ENCODE measurements at places on chromosomes 4 and X. TPM values are rescaled to one million over a fixed set of nuclear protein-coding genes. Genes with fewer than 3 reads are reported as not detected.

GPC3 gene
- 0.20 TPM for total RNA-seq

SLIT2 gene
- total RNA-seq = not detected

CXorf49 gene
- not detected for total RNA-seq

MAGEA8 gene
- total RNA-seq = not detected

PPBP gene
- total RNA-seq = not detected

ALG13 gene
- 79.1 TPM for total RNA-seq

OTC gene
- total RNA-seq = not detected

TSR2 gene
- total RNA-seq = 42.1 TPM

PACRGL gene
- total RNA-seq = 14.4 TPM

MAGEE1 gene
- 10.5 TPM for total RNA-seq

PRKX gene
- total RNA-seq = 70.2 TPM

DNA sequence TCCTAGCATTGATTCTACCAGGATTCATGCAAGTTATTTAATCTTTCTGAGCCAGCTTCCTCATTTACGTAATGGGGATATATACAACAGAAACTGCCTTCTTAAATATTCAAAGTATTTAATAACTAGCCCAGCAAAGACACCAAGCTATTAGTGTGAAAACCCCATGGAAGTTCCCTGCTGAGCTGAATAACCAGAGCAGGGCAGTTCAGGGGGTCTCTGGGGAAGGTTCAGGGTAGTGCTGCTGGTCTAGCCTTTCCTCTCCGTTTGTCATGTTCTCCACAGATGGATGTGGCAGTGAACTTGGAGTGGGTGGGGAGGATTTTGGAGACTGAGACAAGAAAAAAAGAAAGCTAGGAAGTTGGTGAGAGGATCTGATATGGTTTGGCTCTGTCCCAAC, 240.8 kb upstream of the TAPT1 start:
- no peaks in the 10 kb centered on the region for H3K27me3 ChIP-seq
- no peak for DNase-seq
- H3K4me1 ChIP-seq = no peaks in the 10 kb centered on the region
- H3K36me3 ChIP-seq = no peaks in the 10 kb centered on the region

DNA sequence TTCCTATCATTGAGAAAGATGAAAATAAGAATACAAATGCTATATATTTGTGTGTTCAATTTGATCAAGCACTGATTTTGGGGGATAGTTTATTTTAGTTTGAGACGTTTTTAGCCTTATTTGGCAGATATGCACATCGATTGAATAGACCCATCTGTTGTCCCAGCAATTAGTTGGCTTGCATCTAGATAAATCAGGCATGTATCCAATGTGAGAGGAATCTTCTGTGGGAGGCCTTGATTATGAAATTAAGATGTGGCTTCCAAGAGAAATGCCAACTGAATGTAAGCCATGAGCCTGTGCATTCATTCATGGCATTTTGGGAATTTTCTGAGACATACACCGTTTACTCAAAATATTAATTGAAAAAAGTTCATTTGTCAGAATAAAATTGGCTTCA, 623.1 kb downstream of the TECRL start:
- H3K36me3 ChIP-seq = no peaks in the 10 kb centered on the region
- H3K27me3 ChIP-seq = no peaks in the 10 kb centered on the region
- no peak for DNase-seq
- no peaks in the 10 kb centered on the region for H3K4me1 ChIP-seq
- no peak overlapping the region for H3K4me3 ChIP-seq
- H3K27ac ChIP-seq = no peak overlapping the region

DNA sequence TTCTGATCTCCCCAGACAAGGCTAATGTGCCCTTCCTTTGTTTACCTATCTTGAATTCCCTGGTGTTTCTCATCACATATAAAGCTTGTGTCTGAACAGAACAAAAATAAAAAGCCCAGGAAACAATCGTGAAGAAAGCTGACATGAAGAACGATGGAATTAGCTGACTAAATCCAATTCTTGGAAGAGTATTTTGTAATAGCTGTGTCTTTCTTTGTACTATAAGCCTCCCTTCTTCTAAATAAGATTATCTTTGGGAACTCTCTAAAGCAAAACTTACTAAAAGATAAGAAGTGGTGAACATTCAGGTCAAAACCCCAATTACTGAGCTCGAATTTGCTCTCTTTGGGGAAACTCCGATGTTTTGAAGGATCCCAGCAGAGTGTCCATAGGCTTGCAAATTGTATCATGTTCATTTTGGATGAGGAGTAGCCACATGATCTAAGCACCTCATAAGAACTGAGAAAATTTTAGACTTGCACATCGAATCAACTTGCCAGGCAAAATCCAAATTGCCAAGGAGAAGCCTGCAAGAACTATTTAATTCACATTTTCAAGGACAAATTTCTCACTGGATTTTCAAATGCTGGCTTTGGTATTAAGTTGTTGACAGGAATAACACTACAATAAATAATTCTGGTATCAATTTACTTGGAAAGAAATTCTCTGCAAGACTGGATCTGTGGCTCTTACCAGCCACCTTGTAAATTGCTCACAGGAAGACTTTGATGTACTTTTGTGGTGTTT, 106.2 kb downstream of the LNX1 start:
- no peak for DNase-seq
- no peaks in the 10 kb centered on the region for H3K4me1 ChIP-seq
- no peak overlapping the region for H3K4me3 ChIP-seq
- no peak overlapping the region for H3K27ac ChIP-seq
- H3K36me3 ChIP-seq = no peaks in the 10 kb centered on the region

DNA sequence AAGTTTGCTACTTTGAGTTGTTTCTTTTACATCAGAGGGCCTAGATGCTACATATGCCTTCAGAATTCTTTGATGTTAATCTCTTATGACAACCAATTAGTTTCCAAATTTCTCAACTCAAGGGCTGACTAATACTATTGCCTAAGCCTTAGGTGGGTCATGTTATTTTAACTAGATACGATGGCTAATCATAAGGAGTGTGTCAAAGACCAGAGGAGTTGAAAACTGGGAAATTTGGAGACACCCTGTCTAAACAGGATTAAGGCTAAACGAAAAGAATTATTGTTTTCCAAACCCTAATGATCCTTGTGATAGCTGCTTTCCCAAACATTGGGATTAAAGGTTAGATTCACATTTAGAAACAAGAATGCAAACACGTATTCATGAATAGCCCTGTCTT, 228.5 kb downstream of the PCDH7 start:
- H3K36me3 ChIP-seq = no peaks in the 10 kb centered on the region
- no peak overlapping the region for H3K4me3 ChIP-seq
- H3K27ac ChIP-seq = no peak overlapping the region

- no peaks in the 10 kb centered on the region for H3K36me3 ChIP-seq
- no peaks in the 10 kb centered on the region for H3K27me3 ChIP-seq
- H3K27ac ChIP-seq = no peak within 1 kb of the TSS
- no peak within 1 kb of the TSS for H3K4me3 ChIP-seq
These were observed at the start of gene FGF13 for GRCh38 chrX:138711399-138712347. FGF13 (minus strand) TSS chrX:138711717; CDS start chrX:138711003, 714 bp downstream.

GRCh38 chr4:181437895-181438294, 805.3 kb upstream of the TENM3 start:
- no peaks in the 10 kb centered on the region for H3K27me3 ChIP-seq
- DNase-seq = no peak
- H3K4me1 ChIP-seq = no peaks in the 10 kb centered on the region
- no peak overlapping the region for H3K27ac ChIP-seq
- no peaks in the 10 kb centered on the region for H3K36me3 ChIP-seq
- H3K4me3 ChIP-seq = no peak overlapping the region

DNA sequence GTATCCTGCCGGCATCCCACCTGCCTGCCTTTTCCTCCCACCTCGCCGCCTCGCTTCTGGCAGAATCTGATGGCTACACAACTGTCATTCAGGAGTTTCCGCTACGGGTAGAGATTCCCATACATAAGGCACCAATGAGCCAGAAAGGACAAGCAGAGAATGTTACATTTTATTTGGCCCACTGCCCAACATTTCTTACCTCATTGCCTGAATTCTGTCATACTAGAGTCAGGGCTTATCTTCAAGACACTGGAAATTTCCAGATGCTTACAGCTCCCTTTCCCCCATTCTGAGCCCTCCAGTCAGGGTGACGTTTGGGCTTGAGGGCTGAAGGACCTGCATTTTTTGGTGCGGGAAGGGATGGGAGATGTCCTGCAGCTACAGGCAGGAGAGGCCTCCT, 113.0 kb downstream of the NHS start:
- H3K4me3 ChIP-seq = no peak overlapping the region
- no peaks in the 10 kb centered on the region for H3K36me3 ChIP-seq
- H3K27ac ChIP-seq = no peak overlapping the region
- no peaks in the 10 kb centered on the region for H3K27me3 ChIP-seq

GRCh38 chr4:103010804-103011203, 8.7 kb downstream of the SLC9B1 start:
- no peaks in the 10 kb centered on the region for H3K36me3 ChIP-seq
- no peaks in the 10 kb centered on the region for H3K4me1 ChIP-seq
- no peak overlapping the region for H3K4me3 ChIP-seq
- no peak overlapping the region for H3K27ac ChIP-seq
- H3K27me3 ChIP-seq = no peaks in the 10 kb centered on the region

- no peak for DNase-seq
- no peaks in the 10 kb centered on the region for H3K4me1 ChIP-seq
- no peak overlapping the region for H3K27ac ChIP-seq
- H3K4me3 ChIP-seq = no peak overlapping the region
- no peaks in the 10 kb centered on the region for H3K36me3 ChIP-seq
These were observed 33.7 kb upstream of the PRR27 start for GRCh38 chr4:70120323-70120722.

DNA sequence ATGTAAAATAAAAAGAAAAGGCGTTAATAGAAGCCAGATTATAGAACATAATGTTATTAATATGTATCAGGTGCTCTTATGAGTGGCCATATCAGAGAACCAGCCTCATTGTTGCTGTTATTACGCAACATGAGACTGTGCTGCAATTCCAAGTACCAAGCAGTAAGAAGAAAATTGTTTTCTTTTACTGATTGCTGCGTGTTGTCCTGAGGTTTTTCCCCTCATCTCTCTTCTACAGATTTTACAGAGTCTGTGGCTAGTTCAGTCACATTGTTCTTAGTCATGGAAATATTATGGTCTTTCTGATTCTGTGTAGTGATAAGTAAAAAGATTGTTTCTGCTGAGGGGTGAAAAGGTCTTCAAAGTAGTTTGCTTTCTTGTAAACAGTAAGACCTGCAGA, 55.9 kb downstream of the NPNT start:
- no peak overlapping the region for H3K27ac ChIP-seq
- no peak overlapping the region for H3K4me3 ChIP-seq
- no peak for DNase-seq
- H3K4me1 ChIP-seq = no peaks in the 10 kb centered on the region

DNA sequence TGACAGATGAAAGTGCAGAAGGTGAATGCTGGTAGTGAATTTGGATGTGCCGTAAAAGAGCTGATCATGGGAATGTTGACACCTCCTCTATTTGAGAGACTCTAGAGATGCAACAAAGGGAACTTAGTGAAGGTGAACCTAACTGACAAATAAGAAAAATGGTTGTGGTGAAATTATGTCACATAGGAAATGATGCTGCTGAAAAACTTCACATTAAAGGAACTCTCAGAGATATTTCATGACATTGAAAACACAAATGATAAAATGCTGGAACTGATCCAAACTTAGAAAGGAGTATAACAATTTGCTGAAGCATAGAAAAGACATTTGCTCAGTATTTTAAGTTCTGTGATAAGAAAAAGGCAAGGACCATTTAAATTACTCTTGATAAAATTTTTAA, 31.9 kb downstream of the MGAT4D start:
- no peaks in the 10 kb centered on the region for H3K27me3 ChIP-seq
- no peak overlapping the region for H3K4me3 ChIP-seq
- H3K36me3 ChIP-seq = no peaks in the 10 kb centered on the region
- no peak for DNase-seq

GRCh38 chrX:3160756-3161155, 119.5 kb downstream of the ARSF start:
- no peak overlapping the region for H3K4me3 ChIP-seq
- no peak overlapping the region for H3K27ac ChIP-seq
- no peaks in the 10 kb centered on the region for H3K36me3 ChIP-seq
- H3K4me1 ChIP-seq = no peaks in the 10 kb centered on the region
- no peak for DNase-seq
- H3K27me3 ChIP-seq = no peaks in the 10 kb centered on the region

- H3K4me3 ChIP-seq = no peak overlapping the region
- no peaks in the 10 kb centered on the region for H3K36me3 ChIP-seq
- DNase-seq = no peak
- no peaks in the 10 kb centered on the region for H3K4me1 ChIP-seq
- H3K27ac ChIP-seq = no peak overlapping the region
These were observed 8.6 kb downstream of the MAOA start for GRCh38 chrX:43664708-43665107.

DNA sequence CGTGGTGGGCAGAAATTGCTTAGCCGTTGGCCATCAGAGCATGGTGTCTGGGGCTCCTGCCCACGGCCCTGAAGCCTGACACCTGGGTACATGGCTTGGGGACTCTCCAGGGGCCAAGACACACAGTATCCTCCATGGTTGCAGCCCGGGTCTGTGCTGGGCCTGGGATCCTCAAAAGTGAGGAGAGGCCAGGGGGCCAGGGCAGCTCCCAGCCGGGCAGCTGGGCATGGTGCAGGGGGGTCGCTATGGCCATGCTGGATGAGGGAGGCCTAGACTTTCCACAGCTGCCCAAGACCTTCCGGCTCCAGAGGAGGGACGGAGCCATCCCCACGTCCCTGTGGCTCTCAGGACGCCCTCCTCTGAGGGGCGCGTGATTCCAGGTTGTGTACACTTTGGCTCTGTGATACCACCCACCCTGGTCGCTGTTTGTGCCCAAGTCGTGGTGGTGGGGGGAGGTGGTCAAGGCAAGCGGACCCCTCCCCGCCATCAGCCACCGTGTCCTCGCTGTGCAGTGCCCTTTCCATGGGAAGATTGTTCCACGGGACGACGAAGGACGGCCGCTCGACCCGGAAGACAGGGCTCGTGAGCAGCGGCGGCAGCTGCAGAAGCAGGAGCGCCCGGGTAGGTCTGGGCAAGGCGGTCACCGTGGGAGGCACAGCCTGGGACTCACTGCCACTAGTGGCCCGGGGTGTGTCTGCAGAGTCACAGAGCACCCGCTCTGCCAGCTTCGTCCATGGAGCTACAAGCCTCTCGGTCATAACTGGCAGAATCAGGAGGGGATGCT, 25.7 kb downstream of the NKX1-1 start:
- no peak overlapping the region for H3K27ac ChIP-seq
- no peaks in the 10 kb centered on the region for H3K36me3 ChIP-seq
- H3K4me1 ChIP-seq = no peaks in the 10 kb centered on the region
- H3K27me3 ChIP-seq = no peaks in the 10 kb centered on the region
- H3K4me3 ChIP-seq = no peak overlapping the region

DNA sequence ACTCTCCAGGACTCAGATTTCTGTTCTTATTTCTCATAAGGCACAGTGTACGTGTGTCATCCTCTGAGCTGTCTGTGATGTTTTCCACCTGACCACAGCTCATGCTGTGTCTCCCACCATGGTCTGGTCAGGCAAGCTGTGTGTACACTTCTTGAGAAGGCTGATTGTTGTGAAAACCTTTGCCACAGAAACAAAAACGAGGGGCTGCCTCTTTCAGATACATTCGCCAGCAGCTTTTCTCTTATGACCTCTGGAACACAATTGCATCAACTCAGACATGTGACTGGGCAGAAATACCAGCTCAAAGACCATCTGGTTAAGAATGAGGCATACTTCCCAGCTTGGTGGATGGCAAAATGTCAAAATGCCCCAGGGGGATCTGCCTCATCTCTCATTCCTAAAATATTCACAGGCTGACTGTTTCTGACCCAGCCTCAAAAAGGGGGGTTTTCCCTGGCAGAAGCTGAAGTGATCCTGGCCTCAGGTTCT, 46.1 kb downstream of the PGRMC2 start:
- DNase-seq = no peak
- no peaks in the 10 kb centered on the region for H3K27me3 ChIP-seq
- no peaks in the 10 kb centered on the region for H3K4me1 ChIP-seq
- H3K36me3 ChIP-seq = no peaks in the 10 kb centered on the region
- H3K4me3 ChIP-seq = no peak overlapping the region
- H3K27ac ChIP-seq = no peak overlapping the region

GRCh38 chrX:85244450-85245211, 840 bp downstream of the ZNF711 start:
- DNase-seq = peak; percentile 19
- no peaks in the 10 kb centered on the region for H3K4me1 ChIP-seq
- no peaks in the 10 kb centered on the region for H3K27me3 ChIP-seq
- H3K4me3 ChIP-seq = peak overlapping the region; percentile 32

Data from CD4-positive, alpha-beta memory T cell (primary cell).